GM20000 (cell line): ENCODE measurements at places on chromosomes 12 and 14.

DNA sequence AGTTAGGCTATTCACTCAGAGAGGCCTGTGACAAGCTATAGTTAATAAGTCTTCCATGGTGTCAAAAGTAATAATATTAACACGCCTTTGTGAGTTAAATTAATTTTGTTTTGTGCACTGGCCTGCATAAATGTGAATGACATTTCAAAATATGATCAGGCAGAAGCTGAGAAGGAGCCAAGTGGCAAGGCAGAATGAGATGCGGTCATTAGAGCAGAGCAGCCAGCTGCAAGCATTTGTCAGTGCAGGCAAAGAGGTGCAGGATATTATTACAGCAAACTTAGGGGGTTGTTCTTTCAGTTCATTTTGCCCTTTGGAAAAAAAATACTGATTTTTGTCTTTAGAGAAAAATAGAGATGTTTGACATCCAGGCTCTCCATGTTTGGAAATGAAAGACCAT is 364.5 kb downstream of the PAWR start:
- no peak for DNase-seq

GRCh38 chr12:117699575-117699974 is 269.2 kb downstream of the KSR2 start:
- DNase-seq, result no peak

- DNase-seq, result no peak
Measured at GRCh38 chr12:39533951-39534350, 85.7 kb downstream of the ABCD2 start.

- DNase-seq, result no peak
Measured at GRCh38 chr14:84029720-84030119, 1500.2 kb upstream of the FLRT2 start.

DNA sequence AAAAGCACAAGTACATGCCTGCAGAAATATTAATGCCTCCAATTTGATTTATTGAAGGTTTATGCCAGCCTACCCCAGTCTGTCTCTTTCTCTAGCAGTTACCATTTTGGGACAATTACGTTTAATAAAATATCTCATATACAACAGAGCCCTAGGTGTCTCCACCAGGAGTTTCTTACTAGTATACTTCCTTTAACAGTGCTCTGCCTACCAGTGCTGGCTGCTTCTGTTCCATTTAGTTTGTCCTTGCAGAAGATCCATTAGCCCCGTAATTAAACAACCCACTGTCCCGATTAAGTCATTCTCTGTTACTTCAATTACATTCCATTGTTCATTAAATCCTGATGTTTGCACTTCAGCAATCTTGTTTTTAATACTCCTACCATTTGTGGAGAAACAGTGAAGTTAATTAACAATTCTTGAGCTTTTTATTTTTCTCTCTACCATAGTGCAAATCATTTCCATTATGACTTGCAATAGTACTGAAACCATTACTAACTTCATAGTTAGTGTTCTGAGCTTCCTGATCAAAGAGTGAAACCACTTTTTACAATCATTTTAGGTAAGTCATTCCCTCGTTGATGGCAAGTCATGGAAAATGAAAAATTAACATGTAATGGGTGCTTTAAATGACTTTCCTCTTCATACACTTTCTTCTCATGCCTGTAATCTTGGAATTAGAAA is 121.1 kb downstream of the PLXNC1 start:
- DNase-seq, result no peak

DNA sequence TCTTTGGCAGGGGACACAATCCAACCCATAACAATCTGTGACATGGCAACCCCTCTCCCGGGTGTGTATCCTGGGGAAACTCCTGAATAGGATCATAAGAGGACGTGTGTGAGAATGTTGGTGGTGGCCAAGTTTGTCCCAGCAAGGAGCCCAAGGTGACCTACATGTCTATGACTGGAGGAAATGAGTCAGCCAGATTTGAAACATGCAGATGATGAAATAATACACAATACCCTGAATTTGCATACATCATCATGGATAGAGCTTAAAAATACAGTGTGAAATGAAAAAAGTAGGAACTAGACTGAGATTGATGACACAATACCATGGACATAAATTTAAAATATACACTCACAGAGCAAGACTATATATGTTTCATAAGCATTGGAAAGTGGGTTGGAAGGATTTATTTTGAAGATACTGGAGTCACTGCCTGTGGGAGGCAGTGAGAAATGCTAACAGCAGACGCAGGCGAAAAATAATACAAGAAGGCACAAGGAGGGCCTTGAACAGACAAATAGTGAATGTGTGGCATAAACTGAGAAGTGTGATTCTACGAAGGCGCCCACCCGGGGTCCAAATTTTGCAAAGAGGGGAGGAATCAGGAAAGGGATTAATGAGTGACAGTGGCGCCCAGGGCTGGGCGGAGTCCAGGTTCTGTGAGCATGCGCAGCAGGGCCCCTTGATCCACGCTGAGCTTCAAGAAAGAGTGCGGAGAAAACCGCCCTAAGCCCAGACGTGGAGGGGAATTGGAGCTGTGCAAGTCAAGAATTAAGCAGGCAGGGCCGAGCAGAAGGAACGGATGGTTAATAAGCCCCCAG is 7.0 kb upstream of the MAP1LC3B2 start:
- no peak for DNase-seq

GRCh38 chr12:54549774-54550451 is 512 bp downstream of the PDE1B start:
- DNase-seq, result no peak

GRCh38 chr12:56769868-56770267 is 6.7 kb downstream of the HSD17B6 start:
- DNase-seq, result no peak

DNA sequence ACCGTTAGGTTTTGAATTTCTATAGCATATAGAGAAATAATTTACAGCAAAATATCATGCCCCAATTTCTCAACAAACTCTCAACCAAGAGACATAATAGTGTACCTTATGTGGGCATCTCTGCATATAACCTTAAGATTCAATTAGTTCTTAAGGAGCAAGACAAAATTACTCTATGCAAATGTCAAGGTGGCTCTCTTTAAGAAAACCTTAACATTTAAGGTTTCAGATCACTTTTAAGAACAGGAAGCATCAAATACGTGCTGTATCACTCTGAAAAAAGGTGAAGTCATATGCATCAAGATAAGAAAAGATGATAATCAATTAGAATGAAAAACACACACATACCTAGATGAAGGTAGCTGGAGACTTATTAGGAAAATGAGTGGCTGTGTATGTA is 728.0 kb downstream of the FLRT2 start:
- no peak for DNase-seq

DNA sequence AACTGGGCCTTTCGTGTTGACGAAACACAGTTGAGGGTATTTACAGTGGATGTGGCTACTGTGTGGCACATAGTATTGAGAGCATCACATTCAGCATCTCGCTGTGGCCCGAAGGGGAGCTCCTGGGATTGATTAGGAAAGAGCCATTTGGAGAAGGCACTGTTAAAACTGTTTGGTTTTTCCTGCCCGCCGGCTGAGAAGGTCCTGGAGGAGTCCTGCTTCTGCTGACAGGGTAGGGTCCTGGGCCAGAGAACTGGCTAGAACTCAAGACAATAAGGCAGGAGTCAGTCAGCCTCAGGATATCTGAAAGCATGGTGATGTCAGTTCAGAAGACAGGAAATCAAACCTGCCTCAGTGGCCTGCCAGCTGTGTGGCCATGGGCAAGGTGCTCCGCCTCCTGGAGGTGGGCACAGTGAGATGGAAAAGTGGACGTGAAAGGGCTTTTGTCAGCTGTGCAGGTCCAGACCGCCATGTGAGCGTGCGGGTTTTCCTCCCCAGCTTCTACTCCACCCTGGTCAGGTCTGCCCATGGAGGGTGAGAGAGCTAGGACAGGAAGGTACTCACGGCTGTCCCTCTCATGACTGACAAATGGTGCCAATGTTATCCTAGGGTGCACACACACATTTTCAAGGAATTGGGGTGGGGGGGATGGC is 92.3 kb downstream of the NTF3 start:
- no peak for DNase-seq
